Neural crest cell (in vitro differentiated cells): ENCODE measurements at places on chromosomes 12 and 14.
A peak's percentile ranks its signal among the peaks of the same experiment; 100 is the strongest.

GRCh38 chr12:16562921-16563320 is 43.0 kb downstream of the LMO3 start:
- no peak for DNase-seq

DNA sequence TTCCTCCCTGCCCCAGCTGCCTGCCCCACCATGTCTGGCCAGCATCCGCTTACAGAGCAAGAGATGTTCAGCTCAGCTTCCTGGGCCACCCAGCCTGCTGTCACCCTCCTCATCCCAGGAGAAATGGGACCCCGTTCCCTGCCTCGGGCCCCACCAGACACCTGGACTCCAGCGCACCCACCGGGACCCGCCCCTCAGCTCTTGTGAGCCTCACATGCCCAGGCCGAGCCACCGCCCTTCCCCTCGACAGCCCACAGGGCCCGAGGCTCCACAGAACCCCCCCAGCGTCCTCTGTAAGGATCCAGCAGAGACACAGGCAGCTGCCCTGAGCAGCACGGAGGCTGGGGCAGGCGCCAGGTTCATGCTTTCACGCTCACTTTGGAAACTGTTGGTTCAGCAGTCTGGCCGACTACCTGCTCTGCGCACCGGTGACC is 18.4 kb upstream of the C14orf180 start:
- DNase-seq = no peak

DNA sequence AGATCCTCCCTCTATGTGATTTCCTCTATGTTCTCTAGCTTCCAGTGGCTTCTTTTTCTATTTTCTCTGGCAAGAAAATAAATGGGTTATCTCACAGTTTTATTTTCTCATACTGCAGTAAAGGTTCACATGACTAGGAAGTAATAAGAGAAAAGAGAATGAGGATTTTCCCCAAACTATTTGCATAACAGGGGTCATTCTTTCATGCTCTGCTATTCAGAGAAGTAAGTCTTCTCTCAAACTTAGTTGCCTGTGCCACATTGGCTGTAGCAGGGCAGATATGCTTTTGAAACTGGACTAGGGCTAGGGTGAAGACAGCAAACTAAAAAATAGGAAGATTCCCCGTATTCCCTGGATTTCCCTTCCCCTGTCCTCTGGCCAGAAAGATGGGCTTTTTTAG is 57.4 kb downstream of the ACSM4 start:
- no peak for DNase-seq

GRCh38 chr14:32571551-32571950 is 242.5 kb downstream of the AKAP6 start:
- no peak for DNase-seq

- DNase-seq = no peak
Observed at GRCh38 chr12:1474041-1474573, 120.3 kb downstream of the FBXL14 start.

DNA sequence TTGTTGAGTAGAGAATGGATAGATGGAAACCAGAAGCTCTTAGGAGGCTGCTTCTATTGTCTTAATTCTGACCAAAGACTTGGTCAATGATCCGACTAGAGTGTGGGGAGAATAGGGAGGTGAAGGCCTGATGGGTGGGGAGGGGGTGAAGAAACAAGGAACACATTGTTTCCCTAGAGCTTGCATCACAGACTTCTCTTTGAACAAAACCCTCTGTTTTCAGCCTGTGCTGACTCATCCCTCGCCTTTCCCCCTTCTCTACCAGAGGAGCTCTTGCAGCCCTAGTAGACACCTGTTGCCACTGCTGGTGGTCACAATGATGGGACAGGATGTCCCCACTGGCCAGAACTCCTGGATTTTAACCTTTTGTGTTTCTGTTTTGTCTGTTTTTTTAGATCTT is 46.8 kb upstream of the CISTR start:
- no peak for DNase-seq

- DNase-seq = no peak
Observed at GRCh38 chr12:31496257-31496656, 94.7 kb downstream of the DENND5B start.

DNA sequence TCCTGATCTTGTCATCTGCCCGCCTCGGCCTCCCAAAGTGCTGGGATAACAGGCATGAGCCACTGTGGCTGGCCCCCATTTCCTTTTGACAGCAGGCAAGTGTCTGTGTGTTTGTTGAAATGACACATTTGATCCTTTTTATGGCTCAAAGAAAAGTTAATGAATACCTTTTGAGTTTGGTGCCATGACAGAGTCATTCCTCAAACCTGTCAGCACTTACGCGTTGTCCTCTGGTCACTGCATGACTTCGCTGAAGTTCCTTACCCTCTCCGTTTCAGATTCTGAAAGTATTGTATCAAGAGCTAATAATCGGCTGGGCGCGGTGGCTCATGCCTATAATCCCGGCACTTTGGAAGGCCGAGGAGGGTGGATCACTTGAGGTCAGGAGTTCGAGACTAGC is 32.4 kb downstream of the NEMF start:
- no peak for DNase-seq

DNA sequence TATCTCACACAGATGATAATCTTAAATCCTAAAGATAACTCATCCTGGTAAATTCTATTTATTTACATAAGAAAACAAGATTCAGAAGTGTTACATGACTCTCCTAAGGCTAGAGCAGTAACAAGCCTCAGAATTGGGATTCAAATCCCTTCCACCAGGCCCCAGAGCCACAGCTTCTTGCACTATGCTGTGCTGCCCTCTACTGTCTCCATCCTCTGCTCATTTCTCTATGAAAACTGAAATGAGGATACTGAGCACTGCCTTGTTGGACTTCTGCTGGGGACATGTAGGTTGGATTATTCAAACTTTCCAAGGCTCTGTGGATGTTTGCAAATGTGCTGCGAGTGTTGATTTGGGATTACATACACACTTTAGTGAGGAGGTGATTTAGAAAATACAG is 23.5 kb upstream of the C12orf50 start:
- DNase-seq = peak; percentile 19

DNA sequence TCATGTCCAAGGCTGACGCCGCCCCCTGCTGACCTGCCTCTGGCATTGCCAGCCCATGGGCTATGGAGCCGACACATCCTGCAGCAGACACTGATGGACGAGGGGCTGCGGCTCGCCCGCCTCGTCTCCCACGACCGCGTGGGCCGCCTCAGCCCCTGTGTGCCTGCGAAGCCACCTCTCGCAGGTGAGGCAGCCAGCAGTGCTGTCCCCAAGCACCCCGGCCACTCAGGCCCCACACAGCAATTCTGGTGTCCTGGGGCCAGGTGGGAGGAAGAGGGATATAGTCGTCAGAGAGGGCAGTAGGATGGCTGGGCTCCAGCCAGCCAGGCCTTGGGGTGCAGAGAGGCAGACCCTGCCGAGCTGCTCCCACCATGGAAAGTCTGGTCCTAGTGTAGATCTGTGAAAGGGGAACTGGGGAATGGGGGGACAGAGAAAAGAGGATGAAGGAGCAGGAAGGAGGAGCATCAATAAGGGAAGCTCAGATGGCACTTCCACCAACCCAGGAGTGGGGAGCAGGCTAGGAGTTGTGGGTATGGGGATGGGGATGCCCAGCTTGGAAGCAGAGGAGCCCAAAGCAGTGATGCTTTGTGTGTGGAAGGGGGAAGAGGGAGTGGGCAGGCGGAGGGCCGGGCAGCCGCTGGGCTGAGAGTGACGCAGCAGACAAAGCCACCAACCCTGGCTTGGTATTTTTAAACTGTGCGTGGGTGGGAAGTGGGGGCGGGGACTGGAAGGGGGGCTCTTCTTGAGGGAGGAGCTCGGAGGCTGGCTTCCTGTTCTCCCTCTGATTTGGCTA is 4.7 kb downstream of the NAB2 start:
- DNase-seq = peak; percentile 62

GRCh38 chr14:93311082-93311481 is 21.8 kb downstream of the BTBD7 start:
- DNase-seq = no peak

- DNase-seq = no peak
Observed at GRCh38 chr14:57189070-57189469, 79.6 kb downstream of the EXOC5 start.

DNA sequence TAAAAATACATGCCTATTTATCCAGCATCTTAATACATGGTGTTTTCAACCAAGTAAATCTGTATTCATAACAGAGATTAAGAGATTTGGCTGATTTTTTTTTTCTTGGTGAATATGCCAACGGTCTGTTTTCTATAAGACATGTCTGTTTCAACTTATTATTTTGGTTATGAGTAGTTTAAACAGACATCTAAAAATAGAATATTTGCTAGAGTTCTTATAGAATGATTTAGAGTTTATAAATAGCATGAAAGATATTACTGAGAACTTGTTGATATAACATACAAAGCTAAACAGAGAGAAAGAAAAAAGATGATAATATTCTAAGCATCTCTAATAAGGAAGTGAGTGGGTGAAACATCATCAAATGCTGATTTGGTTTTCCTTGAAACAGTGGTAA is 199.9 kb downstream of the CCDC91 start:
- no peak for DNase-seq

DNA sequence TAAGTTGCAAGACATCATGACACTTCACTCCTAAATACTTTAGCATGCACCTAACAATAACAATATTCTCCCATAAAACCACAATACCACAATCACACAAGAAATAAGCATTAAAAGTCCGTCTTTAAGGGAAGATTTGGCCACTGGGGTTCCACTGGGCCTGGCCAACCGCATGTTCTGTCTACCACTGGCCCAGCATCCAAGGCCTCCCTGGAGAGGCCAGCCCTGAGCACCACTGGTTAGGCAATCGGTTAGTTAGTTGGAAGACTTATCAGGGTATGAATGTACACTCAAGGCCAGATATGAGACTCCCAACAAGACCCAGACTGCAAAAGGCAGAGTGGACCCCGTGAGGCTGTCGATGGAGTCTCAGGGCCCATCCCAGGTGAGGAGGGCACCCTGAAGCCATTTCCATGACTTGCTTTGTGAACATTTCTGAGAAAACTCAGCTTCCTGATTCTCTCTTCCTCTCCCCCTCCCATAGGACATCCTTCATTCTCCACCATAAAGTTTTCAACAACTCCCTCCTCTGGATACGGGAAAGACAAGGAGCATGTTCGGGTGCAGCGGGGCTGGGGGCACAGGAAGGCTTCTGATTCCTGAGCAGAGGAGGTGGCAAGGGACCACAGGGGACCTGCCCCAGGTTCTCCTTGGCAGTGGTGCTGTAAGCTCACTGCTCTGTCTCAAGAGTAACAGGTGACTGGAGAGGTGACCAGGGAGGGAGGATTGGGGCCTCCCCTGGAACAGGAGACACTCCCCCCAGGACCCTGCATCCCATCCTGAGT is 5.9 kb downstream of the PXN start:
- no peak for DNase-seq

DNA sequence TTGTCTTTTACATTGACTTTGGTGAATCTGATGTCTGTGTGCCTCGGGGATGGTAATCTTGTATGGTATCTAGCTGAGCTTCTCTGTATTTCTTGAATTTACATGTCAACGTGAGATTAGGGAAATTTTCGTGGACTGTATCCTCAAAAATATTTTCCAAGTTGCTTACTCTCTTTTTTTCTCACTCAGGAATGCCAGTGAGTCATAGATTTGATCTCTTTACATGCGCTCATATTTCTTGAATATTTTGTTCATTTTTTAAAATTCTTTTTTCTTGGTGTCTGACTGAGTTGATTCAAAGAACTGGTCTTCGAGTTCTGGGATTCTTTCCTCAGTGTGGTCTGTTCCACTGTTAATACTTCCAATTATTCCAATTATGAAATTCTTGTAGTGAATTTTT is 207.7 kb downstream of the RAD51B start:
- DNase-seq = no peak

DNA sequence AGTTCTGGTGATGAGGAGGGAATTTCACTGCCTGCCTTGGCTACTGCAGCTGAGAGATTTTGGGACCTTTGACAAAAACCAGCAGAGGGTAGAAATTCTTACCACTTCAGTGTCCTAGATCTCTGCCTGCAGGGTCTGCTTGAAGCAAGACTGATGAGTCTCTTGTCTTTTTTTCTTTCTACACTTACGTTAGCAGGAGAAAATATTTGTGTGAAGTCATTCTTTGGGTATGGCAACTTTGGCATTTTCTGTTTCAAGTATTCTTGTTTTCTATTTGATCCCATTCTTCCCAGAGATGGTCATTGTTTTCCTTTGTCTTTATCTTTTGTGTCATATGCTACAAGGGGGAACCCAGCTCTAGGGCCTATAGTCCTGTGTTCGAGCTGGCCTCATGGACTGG is 65.6 kb upstream of the FERMT2 start:
- no peak for DNase-seq

DNA sequence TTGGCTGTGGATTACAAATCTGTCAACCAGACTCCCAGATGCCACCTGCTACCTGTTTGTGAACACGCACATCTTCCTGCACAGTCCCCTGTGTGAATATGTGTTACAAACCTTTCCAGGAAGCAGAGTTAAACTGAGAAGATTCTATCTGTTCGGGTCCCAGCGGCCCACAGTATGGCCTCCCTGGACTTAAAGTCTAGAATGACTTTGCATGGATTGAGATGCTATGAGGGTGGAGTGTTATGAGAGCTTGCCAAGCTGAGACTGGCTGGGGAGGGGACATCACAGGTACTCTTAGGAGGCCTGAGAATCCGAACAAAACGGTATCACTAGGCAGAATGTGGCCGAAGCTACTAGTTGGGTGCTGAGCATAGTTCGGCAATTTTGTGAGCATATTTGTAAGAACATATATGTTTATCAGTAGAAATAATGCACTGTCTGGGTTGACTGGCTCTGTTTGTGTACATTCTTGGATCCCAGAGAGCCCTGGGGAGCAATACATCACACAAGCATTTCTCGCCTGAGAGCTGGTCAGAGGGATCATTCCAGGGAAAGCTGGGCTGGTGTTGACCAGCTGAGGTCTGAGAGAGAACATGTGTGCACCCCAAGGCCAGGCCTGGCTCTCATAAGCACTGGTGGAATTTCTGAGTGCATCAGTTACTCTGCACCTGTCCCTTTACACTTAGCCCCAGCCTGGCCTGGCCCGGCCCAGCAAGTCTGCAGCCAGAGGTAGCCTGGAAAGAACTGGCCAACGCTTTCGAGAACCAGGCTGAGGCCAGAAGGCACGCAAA is 29.8 kb upstream of the LTBP2 start:
- no peak for DNase-seq

DNA sequence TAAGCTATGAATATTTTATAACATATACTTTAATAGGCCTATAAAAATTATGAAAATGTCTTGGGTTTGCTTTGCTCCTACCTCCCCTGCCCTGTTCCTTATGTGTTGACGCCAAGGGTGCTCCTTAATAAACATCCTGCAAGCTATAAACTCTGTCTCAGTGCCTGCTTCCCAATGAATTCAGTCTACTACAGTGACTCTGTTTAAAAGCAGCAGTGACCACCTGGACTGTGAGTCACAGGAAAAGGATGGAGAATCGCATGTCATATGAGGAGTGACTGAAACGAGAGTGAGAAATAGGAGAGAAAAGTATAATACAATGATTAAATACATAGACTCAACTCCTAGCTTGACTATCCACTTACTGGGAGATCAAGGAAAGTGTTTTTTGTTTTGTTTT is 41.1 kb upstream of the CFAP54 start:
- DNase-seq = no peak

DNA sequence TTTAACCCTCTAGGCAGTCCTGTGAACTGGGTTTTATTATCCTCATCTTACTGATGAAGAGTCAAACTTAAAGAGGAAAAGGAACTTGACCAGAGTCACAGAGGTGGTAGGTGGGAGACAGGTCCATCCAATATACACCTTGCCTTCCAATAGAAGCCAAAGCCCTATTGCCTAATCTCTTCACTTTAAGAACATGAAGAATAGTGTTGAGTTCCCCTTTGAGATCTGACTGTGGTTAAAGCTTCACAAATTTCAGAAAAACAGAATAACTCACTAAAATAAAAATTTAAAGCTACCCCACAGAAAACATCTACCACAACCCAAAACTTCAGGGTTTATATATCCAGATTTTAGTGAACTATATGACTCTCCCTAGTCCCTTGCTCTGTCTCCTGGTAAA is 115.4 kb downstream of the ETV6 start:
- no peak for DNase-seq
